ENCODE measurements at places on chromosomes 1 and 21.

DNA sequence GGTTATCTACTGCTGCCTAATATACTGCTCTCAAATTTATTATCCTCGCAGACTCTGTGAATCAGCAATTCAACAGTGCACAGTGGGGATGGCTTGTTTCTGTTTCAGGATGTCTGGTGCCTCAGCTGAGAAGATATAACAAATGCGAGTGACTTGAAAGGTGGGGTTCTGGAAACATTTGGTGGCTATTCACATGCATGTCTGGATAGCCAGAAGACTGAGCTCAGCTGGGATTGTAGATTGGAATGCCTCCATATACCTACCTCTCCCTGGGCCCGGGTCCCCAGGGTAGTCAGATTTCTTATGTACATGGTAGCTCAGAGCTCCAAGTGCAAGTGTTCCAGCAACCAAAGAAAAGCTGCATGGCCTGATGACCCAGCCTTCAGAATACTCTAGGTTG is 176.3 kb downstream of the IER5 start:
- no peak for DNase-seq

DNA sequence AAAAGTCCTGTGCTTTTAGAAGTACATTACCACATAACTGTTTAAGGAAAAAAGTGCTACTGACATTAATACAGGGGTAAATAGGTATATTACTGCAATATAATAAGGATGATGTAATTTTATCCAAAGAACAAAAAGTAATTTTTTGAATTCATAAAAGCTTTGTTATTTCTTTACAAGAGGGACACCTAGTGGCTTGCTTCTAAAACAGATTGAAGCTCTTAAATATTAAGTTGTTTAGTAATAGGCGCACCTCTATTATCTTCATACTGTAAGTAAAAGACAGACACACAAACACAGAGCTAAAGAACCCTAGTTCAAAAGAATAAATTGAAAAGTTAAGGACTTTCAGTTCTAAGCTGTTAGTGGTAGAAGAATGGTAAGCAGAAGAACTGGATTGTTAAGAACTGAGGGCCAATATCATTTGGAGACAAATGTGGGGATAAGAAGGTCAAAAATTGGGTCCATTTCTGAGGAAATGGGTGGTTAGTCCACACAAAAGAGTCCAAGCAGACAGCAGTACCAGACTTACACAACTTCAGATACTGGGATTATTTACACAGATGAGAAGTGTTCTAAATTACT is 15.4 kb downstream of the ZNHIT6 start:
- DNase-seq: no peak

GRCh38 chr1:176949033-176949662 is 215.4 kb downstream of the ASTN1 start:
- no peak for DNase-seq

DNA sequence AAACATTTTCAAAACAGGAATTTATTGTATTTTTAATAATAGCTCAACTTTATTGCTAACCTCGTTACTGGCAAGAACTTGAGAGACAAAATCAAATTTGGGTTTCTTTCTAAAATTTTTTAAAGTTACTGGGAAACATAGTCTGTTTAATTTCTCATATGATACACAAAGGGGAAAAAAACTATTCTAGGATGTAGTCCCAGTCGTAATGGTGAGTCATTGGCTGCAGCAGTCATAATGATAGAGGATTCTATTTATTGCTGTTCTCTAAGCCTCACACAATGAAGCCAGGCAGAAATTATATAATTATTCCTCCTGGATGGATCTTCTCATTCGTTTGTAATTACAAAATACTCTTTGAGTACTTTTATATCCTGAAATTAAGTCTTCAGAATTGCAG is 326.5 kb upstream of the SGIP1 start:
- no peak for DNase-seq

- DNase-seq: no peak
Observed at GRCh38 chr1:180521474-180522212, 19.3 kb upstream of the ACBD6 start.

All from stimulated activated CD8-positive, alpha-beta memory T cell treated with anti-CD3 and anti-CD28 coated beads, Interleukin-12 subunit alpha, Interleukin-12 subunit beta, amount 100 ng/mL, for 1 hour (primary cell).